ENCODE measurements at places on chromosomes 16 and 17.

- DNase-seq: no peak
These were observed 674 bp downstream of the TOM1L1 start for GRCh38 chr17:54901230-54901822.

- no peak for DNase-seq
These were observed 242.0 kb downstream of the FTO start for GRCh38 chr16:53945996-53946395.

DNA sequence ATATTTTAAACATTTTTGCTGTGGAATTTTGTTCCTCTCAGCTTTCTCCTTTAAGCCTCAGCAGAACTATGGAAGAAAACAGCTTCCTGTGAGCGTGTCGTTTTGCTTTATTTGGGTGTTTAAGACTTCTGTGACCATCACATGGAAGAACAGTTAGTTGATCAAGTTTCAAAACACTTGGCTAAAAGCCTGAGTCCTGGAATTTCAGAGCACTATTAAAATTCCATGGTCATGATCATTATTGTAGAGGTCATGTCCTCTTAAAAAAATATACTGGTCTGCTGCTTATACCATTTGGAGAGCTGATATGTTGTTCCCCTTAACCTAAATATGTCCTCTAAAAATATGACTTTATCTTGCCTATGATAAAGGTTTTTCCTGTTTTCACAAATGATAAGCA, 12.6 kb upstream of the CDR2 start:
- DNase-seq: no peak

DNA sequence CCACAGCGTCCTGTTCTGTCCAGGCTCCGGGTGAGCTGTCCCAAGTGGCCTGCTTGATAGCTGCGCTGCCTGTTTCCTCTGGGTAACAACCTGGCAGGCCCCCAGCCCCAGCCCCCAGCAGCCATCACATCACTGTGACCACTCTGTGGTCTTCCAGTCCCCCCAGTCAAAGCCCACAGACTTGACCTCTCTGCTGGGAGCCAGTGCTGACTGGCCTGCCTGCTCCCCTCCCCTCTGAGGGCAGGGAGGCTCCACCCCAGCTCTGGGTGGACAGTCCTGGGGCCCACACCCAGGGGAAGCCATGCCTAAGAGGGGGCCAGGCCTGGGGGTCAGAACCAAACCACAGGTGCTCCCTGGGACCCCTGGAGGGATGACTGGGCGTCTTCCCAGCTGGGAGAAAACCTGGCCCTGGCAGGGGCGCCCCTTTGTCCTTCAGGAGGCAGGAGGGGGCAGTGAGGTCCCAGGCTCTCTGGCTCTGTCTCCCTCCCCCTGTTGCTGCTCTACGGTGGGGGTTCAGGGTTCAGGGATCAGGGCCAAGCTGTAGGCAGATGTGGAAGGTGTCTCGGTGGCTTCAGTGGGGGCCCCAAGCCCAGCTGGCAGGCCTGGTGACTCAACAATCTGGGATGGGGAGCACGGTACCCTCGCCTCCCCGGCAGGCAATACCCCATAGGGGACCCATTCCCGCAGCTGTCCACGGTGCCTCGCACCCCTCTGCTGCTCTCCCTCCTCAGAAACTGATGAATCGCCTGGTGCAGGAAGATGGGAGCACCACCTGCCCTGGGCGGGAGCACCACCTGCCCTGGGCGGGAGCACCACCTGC, 1.8 kb upstream of the SLC16A3 start:
- DNase-seq: no peak

DNA sequence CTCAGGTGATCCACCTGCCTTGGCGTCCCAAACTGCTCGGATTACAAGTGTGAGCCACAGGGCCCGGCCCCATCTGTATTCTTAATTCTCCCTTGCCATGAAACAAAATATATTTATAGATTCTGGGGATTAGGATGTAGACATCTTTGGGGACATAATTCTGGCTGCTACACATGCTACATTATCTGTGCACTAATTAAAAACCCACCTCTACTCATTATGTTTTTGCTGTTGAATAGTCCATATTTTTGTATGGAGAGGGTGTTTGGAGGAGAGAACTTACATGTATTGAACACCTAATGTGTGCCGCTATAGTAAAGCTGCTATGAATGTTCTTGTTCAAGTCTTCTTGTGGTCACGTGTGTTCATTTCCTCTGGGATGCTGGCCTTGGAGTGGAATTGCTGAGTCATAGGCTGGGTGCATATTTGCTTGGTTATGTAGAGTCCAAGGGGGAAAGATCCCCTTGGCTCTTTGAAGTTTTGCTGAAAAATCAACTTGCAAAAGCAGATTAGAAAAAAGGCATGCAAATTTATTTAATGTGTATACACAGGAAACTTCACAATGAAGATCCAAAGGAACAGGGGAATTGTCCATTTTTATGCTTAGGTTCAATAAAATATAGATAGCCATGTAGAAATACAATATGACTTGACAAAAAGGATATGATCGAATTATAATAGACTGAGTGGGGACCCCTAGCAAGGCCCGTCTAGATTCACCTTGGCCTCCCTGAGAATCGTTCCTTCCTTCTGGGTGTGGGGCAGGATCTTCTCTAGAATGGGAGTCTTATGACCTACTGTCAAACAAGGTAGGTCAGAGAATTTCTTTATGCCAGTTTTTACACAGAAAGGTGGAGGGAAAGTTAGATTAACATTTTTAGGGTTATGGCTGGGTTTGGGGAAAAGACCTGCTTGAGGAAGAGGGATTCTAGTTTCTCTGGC, 42.1 kb upstream of the GPRC5B start:
- no peak for DNase-seq

DNA sequence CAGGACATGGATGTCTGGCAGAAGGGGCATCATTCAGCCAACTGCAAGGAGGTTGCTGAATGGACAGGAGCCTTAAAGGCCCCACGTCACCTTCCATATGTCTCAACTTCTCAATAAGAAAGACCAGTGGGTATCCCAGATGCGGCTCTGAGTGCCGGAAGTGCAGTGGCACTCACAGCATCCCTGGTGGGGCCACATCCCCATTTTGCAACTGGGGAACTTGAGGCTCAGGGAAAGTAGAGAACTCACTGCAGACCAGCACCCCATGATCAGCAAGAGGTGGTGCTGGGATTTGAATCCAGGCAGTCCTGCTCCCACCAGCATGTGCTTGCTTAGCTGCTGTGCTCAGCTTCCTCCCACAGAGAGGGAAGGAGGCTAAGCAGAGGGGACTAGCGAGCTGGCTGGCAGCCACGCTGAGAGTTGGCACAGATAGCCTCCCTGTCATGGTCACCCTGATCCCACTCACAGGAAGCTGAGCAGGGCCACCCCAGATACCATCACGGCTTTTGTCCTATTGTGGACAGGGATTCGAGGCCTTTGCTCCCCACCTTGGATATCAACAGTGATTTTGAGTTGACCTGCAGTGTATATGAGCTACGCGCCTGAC, 294.2 kb upstream of the FOXF1 start:
- DNase-seq: no peak

DNA sequence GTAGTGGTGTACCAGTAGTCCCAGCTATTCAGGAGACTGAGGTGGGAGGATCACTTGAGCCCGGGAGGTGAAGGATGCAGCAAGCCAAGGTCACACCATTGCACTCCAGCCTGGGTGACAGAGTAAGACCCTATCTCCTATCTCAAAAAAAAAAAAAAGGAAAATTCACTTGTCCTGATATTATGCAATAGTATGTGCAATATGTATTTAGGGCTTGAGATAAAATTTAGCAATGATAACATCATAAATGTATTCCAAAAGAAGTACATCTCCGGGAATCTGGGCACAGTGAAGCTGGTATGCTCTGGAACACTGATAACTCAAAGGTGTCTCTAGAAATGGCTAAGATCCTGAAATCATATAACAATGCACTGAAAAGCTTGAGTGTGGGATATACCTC, 74.5 kb downstream of the NCOR1 start:
- DNase-seq: no peak

DNA sequence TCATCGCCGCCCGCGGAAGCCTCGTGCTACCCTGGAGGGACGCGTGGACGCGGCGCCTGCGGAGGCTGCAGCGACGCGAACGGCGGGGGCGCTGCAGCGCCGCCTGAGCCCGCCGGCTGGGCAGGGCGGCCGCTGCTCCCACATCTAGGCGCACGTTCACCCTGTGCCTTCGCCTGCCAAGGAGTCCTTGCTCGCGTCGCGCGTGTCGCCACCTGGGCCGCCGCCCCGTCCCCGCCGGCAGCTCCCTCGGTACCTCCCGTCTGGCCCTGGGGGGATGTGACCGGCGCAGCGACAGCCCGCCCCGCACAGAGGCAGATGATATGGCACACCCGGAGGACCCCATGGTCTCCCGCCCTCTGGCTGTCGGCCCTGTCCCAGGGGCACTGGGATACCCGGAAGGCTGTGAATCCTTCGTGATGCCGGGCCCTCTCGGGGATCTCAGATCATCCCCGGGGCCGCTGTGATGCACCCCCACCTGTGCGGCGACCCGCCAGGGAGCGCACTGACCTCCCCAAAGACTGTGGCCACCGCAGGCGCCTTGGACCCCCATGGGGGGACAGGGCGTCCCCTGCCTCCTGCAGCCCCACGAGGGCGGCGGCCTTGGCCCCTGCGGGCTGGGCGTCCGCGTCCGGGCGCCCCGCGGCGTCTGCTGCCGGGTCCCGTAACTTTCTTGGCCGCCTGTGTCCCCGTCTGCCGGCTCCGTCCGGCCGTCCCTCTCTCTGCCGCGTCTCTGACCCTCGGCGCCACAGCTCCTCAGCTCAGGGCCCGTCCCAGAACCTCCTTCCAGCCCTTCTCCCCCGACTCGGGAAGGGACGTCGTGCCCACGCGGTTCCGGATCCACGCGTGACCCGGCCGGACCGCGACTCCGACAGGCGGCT, 689 bp upstream of the TBC1D24 start:
- peak; percentile 38 for DNase-seq

DNA sequence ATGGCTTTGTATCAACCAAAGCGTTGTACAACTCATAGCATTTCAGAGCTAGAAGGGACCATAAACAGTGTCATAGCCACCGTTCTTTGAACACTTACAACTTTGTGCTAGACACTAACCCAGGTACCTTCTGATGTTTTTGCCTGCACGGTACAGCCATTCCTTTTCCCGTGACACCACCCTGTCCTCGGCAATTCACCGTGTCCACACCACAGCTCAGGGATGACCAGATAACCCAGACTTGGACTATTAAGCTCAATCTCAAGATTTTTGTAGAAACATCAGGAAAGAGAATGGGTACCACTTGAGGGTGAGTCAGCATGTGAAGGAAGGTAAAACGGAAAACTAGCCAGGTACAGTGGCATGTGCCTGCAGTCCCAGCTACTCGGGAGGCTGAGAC, 9.8 kb upstream of the CBFB start:
- DNase-seq: no peak

GRCh38 chr16:70553645-70554044, 30.0 kb downstream of the SF3B3 start:
- DNase-seq: no peak

DNA sequence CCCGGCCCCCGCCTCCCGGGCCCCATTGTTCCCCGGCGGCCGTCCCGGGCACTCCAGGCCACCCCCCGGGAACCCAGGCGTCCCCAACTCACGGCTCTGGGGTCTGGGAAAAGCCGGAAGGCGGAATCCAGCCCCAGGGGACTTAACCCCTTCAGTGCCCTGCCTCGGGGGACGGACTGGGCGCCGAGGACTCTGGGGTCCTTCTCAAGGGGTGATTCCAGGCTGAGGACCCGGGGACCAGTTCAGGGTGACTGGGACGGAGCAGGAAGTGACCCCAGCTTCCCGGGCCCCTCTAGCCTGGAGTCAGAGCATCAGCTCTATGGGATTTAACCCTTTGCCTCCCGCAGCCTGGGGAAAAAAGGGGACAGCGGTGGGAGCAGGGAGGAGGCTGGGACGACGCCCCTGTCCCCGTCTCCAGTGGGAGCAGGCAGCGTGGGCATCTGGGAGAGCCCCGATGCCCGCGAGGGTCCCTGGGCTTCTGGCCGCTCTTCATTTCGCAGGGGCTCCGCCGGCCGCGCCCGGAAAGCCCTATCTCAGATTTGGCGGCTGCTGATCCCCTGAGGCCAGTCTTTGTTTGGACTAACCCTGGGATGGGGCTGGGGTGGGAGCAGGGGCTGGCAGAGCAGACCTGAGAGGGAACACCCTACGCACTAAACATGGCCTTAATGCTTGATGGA, at the start of gene ZNF629:
TSS of gene ZNF629 (minus strand) at position 270 of the 677 bp plus-strand sequence. CDS start 2,723 bp downstream, outside the sequence.
- DNase-seq: no peak

DNA sequence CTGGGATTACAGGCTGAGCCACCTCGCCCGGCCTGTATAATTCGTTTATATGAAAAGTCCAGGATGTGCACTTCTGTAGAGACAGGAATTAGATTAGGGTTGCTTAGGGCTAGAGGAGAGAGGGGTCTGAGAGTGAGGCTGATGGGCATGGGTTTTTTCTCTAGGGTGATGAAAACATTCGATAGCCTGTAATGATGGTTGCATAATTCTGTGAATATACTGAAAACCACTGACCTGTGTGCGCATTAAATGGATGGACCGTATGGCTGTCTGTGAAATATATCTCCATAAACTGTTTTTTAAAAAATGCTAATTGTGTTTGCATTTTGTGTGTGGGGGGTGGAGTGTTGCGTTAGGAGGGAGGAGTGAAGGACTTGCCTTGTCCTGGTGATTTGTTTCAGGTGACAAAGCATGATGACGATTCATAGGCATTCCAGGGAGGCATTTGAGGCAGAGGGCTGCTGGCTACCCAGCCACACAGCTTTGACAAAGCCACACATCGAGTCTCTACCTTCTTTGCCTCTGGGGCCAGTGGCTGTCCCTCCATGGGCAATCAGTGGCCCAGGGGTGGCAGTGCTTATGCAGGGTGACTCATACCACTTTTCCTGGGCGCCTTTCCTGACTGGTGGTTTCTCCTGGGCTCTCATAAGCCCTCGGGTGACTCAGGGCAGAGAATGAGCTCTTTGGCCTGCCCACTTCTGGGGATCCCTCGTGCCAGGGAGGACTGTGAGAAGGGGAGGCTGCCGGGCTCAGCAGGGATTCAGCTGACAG, 148.5 kb upstream of the WSCD1 start:
- no peak for DNase-seq

DNA sequence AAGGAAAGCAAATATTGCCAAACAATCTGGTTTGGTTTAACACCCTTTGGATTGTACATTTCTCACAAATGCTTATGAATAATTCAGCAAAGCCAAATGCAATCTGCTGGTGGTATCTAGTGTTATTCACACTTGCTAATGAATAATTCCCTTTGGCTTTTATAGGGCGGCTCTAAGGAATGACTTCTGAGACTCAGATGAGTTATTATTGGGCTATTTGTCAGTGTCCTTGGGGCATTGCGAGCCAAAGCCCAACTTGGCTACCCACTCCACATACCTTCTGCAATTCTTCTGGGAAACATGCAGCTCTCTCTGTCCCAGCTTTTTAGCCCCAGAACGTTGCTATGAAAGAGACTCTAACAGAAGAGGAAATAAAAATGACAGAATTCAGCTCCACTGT, 41.1 kb downstream of the FTO start:
- no peak for DNase-seq

- DNase-seq: no peak
These were observed 87.3 kb upstream of the CDC42EP4 start for GRCh38 chr17:73399056-73399455.

GRCh38 chr17:27590864-27591263, 40.1 kb upstream of the LGALS9 start:
- no peak for DNase-seq
